ENCODE measurements at places on chromosomes 7 and 10.

DNA sequence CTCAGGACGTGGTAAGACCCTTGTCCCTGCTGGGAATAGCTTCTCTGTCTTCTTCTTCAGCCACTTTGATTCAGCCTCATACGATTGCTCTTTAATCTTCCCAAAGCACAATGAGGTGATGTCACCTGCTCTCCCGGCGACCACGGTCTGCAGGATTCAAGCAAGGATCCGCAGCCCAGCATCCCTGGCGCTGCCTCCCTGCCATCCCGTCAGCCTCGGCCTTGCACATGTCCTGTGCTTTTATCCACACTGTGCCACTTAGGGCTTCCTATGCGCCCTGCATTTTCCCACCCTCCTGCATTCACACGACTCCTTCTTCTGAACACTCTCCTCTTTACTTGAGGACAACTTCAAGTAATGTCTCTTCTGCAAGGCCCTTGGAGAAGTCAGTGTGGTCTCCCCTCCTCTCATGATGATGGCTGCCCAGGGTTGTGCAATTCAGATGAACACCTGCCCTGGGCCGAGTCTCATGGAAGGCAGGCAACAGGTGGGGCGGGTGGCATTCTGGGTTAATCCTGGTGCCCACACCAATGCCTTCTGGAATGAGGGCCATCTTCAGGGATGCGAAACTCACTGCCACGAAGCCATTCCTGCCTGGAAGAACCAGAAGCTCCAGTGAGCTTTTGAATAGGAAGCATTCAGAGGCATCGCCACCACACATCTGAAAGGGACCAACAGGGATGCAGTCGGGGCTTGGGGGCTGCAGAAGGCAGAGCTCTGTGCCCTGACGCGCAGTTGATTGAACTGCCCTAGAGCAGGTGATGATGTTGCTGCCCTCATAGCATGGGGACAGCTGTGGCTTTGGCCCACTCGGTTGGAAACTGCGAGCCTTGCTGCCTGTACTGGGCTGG is 287.5 kb downstream of the GLRX3 start:
- DNase-seq = no peak

DNA sequence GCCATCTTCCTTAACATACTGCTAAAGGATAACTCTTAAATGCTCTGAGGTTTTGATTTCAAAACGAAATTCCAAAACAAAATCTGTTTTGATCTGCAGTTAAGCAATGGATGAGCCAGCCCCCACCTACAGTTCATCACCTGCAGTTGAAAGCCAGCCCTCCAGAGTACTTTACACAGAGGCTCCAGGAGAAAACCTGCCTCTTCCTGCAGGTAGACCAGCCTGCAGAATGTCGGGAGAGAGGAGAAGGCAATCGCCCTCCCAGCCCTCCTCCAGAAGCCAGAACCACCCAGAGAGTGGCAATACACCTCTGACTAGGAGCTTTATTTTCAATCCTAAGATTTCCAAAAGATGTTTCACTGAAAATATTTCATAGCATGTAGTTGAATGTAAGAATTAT is 798.1 kb downstream of the GATA3 start:
- DNase-seq = no peak

GRCh38 chr7:30968294-30968693 is 4.5 kb downstream of the GHRHR start:
- DNase-seq = no peak

GRCh38 chr10:34612446-34612845 is 202.7 kb downstream of the PARD3 start:
- DNase-seq = no peak

DNA sequence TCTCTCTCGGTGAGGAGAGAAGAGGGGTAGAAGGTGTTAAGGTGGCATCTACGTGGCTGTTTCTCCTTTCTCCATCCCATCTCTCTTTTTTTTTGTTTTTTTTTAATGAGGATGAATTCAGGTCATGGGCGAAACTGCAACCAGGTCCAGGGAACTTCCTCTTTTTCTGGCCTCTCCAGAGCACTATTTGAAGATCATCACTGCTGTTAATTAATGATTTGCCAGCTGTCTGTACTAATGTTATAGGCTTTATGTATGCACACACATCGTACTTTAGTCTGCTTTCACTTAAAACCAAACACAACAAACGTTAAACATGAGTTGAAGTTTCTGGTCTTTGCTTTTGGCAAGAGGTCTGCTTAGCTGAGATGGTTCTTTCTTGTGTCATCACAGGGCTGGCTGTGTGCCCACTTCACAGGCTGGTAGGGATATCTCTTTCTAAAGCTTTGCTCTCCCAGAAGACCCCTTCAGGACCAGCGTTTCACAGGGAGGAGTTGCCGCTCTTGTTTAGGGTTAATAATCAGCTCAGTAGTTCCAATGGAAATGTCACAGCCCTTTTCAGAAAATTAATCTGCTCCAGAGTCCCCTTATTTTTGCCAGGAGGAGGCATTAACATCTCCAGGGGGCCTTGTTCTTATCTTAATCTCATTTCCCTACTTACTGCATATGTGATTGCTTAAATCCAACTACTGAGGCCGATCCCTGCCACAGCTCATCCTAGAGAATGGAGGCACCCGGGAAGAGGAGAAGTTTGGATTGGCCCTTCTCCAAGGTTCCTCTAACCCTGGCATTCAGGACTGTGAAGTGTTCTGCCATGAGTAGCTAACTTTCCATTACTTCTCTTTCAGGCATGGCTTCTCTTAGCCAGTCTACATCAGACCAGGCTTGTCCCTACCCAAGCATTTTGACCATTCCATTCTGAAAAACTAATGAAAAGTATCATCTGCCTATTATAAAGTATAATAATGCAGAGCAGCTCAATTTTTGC is 273.9 kb upstream of the NFE2L3 start:
- no peak for DNase-seq

- no peak for DNase-seq
Observed at GRCh38 chr10:12262278-12262981, 66.4 kb downstream of the CDC123 start.

- DNase-seq = peak; percentile 54
Observed at GRCh38 chr7:151008511-151009323, 15.6 kb downstream of the ATG9B start.

DNA sequence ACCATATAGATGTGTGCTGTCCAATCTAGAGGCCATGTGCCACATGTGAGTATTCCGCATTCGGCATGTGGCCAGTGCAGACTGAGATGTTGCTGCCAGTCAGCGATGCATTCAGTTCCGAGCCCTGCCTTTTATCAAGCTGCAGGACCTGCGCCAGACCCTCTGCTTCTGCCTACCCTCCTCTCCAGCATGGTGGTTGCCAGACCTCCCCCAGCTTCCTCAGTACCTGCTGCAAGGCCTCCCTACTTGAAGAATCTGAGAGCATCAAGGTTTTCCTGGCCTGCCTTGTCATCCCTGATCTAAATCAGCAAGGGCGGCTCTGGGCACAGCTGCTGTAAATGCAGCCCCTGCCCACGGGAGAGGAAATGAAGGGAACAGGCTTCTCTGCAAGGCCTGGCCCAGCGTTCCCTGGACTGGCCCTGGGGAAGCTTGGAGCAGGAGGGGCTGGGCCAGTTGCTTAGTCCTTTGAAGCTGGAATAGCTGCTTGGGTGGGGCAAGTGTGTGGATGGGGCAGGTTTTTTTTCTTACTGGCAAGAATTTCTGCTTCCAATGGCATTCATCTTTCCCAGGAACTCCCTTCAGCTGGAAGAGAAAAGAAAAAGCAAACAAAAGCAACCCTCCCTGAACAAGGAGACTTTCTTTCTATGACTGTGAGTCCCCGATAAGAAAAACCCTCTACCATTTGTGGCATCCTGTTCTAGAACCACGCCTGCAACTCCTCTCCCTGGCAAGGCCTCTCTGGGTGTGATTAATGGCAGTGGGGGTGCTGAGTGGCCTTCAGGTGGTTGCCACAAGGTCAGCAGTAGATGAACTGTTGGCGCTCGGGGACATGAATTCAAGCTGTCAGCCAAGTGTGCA is 93.0 kb downstream of the NHLRC2 start:
- no peak for DNase-seq

GRCh38 chr10:26700884-26701630 is 3.6 kb downstream of the PDSS1 start:
- no peak for DNase-seq

DNA sequence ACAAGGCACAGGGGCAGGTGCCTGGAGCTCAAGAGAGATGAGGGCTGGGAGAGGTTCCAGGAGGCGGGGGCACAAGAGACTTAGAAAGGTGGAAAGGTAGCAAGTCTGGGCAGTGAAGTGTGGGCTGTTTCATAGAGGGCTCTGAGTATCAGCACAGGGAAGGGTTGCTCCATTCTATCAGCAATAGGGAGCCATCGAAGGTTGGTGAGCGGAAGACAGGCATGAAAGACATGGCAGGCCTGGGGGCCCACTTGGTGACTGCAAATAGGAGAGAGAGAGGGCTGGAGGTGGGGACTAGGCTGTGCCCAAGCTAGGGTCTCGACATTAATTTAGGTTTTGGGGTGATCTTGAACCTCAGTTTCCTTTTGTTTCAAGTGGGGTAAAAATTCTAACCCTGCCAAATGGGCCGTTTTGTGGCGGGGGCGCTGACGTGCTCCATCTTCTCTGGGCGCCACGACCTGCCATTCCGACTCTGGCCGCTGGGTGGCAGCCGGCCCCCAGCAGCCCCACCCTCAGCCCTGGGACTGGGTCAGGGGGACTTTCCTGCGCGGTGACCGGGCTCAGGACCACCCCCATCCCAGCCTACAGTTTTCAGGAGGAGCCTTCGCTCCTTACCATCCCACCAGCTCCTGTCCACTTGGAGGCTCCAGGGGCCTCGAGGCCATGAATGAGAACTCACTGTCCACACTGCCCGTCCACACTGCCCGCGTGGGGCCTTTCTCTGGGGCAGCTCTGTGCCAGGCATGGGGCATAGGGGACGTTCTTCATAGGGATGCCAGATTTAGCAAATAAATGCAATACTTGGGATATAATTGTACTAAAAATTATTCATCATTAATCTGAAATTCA is 37.2 kb upstream of the PCBD1 start:
- DNase-seq = peak; percentile 70

- no peak for DNase-seq
Observed at GRCh38 chr10:97506199-97506991, 7.7 kb downstream of the UBTD1 start.

- DNase-seq = no peak
Observed at GRCh38 chr7:149196705-149197171, 1.4 kb downstream of the ZNF282 start.

- no peak for DNase-seq
Observed at GRCh38 chr10:33547976-33548375, 213.5 kb upstream of the NRP1 start.

DNA sequence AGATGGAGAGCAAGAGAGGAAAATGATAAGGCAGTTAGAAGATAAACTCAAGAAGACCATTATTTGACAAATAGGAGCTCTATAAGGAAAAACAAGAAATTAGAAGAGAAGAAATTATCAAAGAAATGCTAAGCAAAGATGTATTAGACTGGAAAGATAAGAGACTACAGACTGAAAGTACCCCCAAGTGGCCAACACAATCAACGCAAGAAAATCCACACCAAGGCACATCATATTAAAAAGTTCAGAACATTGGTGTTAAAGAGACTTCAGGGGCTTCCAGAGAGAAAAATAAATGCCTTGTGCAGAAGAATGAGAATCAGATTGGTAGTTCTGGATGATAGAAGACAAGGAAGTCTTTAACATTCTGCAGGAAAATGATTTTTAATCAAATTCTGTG is 46.0 kb downstream of the SH2D4B start:
- DNase-seq = no peak

DNA sequence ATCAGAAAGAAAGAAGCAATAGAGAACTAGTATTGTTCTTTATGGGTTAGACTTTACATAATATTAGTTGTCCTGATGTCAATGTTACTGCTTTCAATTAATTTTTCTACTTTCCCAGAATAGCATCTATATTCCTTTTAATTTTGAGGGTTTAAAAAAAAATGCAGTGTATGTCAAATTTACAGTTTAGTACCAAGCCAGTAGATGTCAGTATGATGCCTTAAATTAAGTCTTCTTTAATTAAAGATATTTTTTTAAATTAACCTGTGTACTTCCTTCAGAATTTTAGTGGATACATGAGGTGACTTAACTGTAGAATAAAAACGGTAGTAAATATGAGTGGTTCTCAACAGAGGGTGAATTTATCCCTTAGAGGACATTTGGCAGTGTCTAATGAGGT is 35.2 kb upstream of the STOX1 start:
- DNase-seq = no peak

DNA sequence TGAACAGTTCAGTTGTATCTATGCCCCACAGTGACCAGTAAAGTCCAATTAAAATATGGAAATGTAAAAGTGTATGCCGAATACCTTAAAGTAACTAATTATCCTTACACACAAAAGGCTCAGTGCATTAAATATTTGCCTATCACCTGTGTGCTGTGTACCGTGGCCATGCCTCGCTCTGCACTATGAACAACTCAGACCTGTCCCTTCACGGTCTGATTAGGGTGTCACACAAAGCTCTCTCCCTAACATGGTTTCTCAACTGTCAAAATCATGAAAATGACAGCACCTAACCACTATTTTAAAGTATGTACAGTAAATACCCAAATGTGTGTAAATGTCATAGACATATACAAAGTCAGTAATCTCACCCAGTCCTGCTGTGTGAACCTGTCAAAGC is 43.1 kb downstream of the STK17A start:
- DNase-seq = no peak

GRCh38 chr7:96266580-96266979 is 55.3 kb downstream of the SLC25A13 start:
- DNase-seq = no peak

GRCh38 chr10:78763651-78764395 is 304.9 kb upstream of the ZMIZ1 start:
- DNase-seq = peak; percentile 84

DNA sequence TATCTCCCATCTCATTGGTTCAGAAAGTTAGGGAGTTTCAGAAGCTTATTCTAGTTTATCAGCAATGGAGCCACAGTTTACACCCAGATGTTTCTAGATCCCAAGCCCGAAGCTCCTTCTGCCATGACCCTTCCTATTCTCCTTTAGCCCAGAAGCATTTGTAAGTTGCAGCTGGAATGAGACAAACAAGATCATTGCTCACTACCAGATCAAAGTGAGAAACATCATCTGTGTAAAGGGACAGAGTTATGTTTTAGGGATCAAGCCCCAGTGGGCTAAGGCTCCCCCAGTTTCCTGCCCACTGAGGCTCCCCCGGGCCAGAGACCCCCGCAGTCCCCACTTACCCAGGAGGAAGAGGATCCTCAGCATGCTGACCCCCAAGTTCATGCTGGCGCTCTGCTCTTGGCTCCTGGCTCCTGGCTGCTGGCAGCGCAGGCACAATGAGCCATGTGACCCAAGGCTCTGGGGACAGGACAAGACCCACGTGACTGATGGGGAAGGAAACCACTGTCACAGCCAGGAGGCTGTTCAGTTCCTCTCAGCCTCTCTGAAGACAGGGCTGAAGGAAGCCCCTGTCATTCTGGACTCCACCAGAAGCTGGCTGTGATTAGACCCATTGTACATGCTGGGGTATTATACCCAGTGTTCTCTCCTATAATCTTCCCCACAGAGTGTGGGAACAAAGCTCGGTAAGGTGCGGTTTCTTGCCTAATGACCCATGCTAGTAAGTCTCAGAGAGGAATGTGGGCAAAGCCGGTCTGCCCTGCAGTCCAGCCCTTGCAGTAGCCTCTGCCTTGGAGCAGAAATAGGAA is at the start of gene TMEM273:
Gene TMEM273 (minus strand): TSS at position 442 of the 812 bp plus-strand sequence. CDS start 55 bp downstream, at position 387.
- peak; percentile 23 for DNase-seq

- DNase-seq = peak; percentile 27
Observed at GRCh38 chr10:103451091-103451813, 918 bp downstream of the CALHM2 start.

All from muscle of back (tissue), 13 donors.